ENCODE measurements at places on chromosomes 6 and 20. TPM values are rescaled to one million over a fixed set of nuclear protein-coding genes. Genes with fewer than 3 reads are reported as not detected.

The ADTRP gene
- total RNA-seq, result 2.8 TPM

The SCUBE3 gene
- total RNA-seq, result 2.0 TPM

The PCIF1 gene
- total RNA-seq, result 2.7 TPM

The WFDC2 gene
- total RNA-seq, result not detected

The MYCT1 gene
- 0.06 TPM for total RNA-seq

The DNAH8 gene
- not detected for total RNA-seq

The LST1 gene
- total RNA-seq, result 0.09 TPM

The SCRT2 gene
- total RNA-seq, result not detected

The KCNS1 gene
- total RNA-seq, result not detected

The HACE1 gene
- 14.6 TPM for total RNA-seq

The MYLK2 gene
- 3.0 TPM for total RNA-seq

The C4A gene
- total RNA-seq, result 0.27 TPM

The FGD2 gene
- total RNA-seq, result not detected

The DDO gene
- 1.2 TPM for total RNA-seq

The DAAM2 gene
- total RNA-seq, result 5.2 TPM

The CAPN11 gene
- total RNA-seq, result not detected

The TRIM10 gene
- total RNA-seq, result not detected

The EFCAB8 gene
- total RNA-seq, result not detected

The PTCRA gene
- total RNA-seq, result not detected

The RCAN2 gene
- 2.0 TPM for total RNA-seq

The FAM209B gene
- total RNA-seq, result not detected

The OCSTAMP gene
- not detected for total RNA-seq

The PTGIS gene
- total RNA-seq, result 0.54 TPM

The DEFB121 gene
- total RNA-seq, result not detected

The METTL24 gene
- not detected for total RNA-seq

The PHACTR2 gene
- total RNA-seq, result 14.6 TPM

The BCKDHB gene
- 16.6 TPM for total RNA-seq

The OTOR gene
- total RNA-seq, result not detected

The COL9A3 gene
- 6.1 TPM for total RNA-seq

The IL20RA gene
- 0.27 TPM for total RNA-seq

The SYNJ2 gene
- total RNA-seq, result 155 TPM

The FAM83B gene
- total RNA-seq, result not detected

The RAB44 gene
- under 0.01 TPM for total RNA-seq

The DPPA5 gene
- total RNA-seq, result not detected

The MACROD2 gene
- total RNA-seq, result 0.51 TPM

The IMPG1 gene
- total RNA-seq, result not detected

The BNIP5 gene
- not detected for total RNA-seq

The PPP1R14C gene
- total RNA-seq, result 17.5 TPM

The ANKRD6 gene
- 4.1 TPM for total RNA-seq

All from Daoy (cell line).